ENCODE measurements at places on chromosomes 2 and 18.

- DNase-seq: no peak
Measured at GRCh38 chr2:10045561-10046355, 2.4 kb downstream of the KLF11 start.

GRCh38 chr2:23565814-23566213, 180.8 kb downstream of the KLHL29 start:
- DNase-seq: no peak

GRCh38 chr2:128362176-128362888, 43.7 kb upstream of the HS6ST1 start:
- DNase-seq: no peak

DNA sequence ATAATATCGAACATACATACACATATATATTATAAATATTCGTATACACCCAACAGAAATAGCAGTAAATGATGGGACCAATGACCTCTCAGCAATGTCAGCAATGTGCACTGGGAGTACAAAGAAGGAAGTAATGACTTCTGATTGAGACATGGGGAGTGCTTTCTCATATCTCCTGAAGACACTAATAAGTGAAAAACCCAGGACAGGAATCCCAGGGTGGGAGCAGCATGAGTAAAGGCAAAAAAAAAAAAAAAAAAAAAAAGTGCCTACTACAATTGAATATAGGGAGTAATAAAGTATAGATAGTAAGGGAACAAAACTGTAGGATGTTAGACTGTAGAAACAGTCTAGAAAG, 491.3 kb downstream of the IRS1 start:
- DNase-seq: no peak

DNA sequence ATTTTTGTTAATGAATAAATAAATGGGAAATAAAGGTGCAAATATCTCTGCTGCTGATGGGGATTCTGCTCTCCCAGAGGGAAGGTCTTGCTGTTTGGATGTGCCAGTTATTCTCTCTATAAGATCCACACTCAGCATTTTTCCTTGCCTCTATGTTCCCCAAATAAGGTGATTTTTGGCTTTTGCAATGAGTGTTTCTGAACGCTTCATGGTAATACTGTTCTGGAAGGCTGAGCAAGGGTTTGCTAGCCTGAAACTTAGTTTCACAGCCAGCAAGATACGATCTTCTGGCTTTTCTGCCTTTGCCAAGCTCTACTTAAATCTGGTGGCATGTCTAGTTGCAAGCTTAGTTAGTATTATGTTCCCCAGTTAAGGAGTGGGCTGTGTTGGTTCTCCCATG, 114.6 kb downstream of the LPIN1 start:
- DNase-seq: no peak

DNA sequence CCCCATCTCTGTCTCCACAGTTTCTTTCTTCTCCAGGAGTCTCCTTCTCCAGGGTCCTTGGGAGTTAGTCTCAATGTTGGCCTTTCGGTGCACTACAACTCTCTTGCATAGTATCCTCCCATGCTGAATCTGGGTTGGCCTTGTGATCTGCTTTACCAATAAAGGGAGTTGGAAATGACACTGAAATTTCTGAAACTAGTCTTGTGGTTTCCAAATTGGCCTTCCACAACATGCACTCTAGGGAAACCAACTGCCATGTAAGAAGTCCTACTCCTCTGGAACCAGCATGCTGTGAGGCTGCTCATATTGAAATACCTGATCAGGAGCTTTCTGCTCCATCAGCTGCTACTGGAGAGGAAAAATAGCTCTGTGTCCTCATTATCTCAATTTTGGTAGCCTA, 9.9 kb upstream of the ABHD3 start:
- no peak for DNase-seq

DNA sequence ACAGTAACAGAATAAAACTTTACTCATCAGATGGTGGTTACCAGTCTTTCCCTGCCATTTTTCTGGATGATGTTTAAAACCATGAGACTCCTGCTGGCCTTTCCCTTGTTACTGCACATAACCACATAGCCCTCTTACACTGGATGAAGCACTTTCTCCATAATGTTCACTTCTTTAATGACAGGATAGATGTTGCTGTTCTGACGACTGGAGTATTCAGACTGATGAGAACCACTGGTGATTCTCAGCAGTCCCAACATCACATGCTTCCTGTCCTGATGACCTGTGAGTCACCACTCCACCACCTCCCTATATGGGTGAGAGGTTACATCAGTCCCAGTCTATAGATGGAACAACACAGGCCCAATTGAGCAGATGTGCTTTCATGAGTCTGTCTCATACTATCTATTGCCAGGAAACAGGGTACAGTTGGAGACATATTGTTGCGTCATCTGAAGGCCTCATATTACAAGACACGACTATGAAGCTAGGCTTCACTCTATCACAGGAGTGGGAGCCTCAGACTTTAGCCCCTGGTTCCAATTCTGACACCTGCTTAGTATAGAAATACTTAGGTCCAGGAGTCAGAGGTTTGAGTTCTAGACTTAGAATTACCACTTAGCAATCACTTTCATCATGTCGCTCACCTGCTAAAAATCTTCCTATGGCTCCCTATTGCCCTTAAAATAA, 145.7 kb upstream of the KLF7 start:
- DNase-seq: no peak

DNA sequence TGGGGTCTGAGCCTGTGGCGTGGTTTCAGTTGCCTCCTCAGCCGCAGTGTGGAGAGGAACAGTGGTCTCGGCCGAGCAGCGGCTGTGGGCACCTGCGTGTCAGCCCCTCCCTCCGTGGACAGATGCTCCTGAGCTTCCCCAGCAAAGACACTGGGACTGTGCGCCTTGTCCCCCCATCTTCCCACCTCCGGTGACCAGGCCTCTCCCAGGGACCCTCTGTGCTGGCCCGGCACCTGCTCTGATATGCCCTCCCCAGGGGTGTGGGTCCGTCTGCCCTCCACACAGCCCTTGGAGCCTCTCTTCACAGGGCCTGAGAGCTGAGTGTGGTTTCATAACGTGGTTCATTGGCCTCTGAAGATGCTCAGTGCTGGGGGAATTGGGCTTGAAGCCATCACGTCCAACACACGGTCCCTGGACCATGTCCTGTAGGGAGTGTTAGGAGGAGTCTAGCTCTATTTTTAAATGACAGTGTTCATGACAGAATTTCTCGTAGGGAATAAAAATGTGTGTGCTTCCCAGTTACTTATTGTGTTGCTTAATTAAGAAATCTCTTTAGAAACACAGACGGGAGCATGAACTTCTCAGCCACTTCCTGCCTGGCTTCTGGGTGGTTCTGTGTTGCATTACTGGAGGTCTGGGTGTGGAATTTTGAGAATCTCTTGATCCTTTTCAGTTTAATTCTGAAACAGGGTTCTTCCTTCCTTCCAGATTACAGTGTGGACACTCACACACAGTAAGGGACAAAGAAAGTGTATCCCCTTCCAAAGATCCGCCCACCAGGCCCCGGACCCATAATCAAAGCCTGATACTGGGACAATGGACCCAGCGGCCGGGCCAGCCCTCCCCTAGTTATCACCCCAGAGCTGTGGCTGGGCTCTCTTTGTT, 110.7 kb downstream of the NFATC1 start:
- no peak for DNase-seq

DNA sequence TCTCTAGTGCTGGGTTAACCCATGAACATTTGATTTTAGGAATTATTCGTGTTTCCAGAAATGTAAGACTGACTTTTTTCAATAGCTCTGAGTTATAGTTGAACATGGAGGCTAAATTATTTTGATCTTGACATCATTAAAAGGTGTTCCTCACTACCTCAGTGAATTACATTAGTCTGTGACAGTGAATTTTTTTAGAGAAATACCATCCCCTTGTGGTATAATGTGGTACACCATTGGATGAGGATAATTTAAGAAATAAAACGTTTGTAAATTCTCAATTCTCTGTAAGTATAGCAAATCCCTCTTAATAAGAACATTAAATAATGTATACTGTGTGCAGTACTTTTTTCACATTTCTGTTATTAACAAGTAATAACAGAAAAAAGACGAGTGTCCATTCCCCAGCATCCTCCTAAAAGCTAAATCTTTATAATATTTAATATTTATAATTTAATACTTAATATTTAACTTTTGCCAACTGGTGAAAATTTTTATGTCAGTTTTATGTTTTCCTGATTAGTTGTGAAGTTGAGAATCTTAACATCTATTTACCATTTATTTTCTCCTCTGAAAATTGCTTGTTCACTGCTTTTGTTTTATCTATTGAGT, 70.3 kb upstream of the CWC22 start:
- DNase-seq: no peak

GRCh38 chr2:225334514-225334913, 65.0 kb upstream of the NYAP2 start:
- no peak for DNase-seq

- no peak for DNase-seq
Measured at GRCh38 chr2:230862292-230862691, 2.5 kb upstream of the ITM2C start.

GRCh38 chr18:58829263-58829662, 35.4 kb upstream of the ZNF532 start:
- DNase-seq: no peak

GRCh38 chr2:179843541-179843940, 17.9 kb downstream of the ZNF385B start:
- DNase-seq: no peak

- no peak for DNase-seq
Measured at GRCh38 chr2:6788614-6789013, 77.1 kb downstream of the CMPK2 start.

GRCh38 chr18:1253827-1254226, 349.2 kb downstream of the ADCYAP1 start:
- DNase-seq: no peak

DNA sequence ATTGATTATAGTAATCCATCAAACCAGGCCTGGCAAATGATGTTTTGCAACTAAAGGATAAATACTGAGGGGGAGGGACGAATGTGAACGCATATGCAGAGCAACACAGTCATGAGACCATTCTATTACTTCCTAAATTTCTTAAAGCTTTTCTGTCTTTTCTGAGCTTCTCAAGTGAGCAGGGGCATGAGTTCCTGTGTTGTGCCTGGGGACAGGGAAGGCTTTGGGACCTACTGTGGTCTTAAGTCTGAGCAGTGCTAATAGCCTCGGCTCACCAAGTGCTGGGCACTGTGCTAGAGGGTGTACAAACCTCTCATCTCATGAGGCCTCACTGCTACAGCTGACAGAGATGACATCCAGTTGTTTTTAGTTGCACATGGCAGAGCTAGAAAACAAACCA, 182.4 kb downstream of the NEDD4L start:
- no peak for DNase-seq

- no peak for DNase-seq
Measured at GRCh38 chr2:165594231-165594934, 124.9 kb downstream of the CSRNP3 start.

- DNase-seq: no peak
Measured at GRCh38 chr18:2979871-2980790, 32.8 kb downstream of the LPIN2 start.

DNA sequence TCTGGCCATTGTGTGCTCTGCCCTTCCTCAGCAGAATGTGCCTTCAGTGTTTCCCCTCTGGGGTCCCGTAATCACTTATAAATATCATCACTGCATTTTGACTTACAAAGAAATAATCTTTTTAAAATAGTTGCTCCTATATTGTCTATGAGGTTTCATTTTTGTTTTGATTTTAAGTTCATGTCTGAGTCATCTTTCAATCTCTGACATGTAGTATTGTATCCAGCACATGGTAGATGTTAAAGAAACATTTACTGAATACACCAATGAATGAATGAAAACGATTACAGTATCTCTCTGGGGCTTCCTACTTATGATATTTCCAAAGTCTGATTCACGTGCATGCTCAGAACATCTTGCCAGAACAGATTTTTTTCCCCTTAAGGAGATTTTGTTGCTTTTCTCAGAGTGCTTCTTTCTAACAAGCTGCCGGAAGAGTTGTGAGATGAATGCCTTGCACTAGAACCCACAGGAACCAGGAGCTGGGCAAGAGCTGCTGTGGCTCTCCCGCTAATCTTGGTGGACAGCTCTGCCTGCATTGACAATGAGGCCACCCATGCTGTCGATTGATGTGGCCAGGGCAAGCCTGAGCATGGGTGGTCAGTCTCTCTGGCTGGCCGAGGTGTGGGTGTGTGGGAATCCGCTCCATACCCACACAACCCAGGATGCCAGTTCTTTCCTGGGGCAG, 199.4 kb downstream of the CYRIA start:
- no peak for DNase-seq

DNA sequence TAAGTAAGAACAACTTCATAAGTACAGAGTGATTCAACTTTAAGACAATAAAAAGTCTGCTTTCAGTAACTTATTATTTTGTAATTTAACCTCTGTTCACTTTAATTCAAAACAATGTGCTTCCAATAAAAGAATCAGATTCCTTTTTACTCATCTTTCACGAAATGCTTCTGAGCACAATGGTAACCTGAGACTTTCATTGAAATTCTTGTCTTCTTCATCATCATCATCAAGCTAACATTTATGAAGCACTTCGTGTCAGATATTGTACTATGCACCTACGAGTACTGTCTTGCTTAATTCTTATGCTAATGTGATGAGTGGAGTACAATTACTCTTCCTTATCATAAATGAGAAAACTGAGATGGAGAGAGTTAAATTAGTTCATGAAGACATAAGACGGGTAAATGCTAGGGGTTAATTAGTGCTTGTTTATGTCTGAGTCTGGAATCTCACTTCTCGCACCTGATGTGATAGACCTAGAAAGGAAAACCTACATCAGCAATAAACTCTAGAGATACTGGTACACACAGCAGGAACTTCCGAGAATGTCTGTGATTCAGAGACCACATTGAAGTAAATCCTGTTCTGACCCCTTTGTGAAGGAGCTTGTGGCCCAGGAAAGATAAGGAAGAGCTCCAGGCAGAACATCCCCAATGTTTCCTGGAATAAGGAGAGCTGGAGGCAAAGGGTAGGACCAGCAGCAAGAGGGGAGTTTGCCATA, 227.6 kb upstream of the ETAA1 start:
- DNase-seq: no peak

DNA sequence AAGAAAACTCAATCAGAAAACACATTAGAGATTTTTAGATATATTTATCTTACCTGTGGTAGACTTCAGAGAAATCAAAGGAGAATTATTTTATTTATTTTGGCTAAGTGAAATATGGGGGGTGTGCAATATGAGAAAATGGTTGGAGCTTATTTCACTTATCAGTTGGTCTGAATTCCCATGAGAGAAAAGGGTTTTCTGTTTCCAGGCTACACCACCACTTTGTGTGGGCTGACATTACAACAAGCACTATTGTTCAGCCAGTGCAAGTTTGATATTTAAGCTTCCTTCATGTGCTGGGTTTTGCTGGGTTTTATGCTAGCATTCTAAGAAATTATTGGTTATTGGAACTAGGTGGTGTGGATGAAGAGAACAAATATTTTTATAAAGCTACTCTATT, 33.5 kb downstream of the RMND5A start:
- DNase-seq: no peak

DNA sequence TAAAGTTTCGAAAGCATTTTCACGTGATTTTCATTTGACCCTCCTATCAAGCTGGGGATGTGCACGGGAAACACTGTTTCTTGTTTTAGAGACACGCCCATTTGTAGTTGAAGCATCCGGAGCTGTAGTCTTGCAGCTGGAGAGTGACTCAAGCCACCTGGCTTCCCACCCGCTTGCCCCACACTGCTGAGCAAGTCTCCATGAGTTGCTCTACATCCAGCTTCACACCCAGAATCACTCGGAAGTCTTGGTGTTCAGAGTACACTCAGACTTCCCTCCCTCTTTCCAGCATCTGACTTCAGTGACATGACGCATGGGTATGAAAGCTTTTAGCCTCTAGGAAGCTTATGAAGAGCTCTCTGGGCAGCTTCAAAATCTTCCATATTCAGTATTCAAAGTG, 262.4 kb downstream of the NBAS start:
- DNase-seq: no peak
